ENCODE measurements at places on chromosomes 16 and 17.

- no peak for DNase-seq
These were observed 154.8 kb upstream of the WSCD1 start for GRCh38 chr17:5915337-5915736.

- DNase-seq: no peak
These were observed 459.3 kb downstream of the HS3ST3B1 start for GRCh38 chr17:14760212-14760611.

DNA sequence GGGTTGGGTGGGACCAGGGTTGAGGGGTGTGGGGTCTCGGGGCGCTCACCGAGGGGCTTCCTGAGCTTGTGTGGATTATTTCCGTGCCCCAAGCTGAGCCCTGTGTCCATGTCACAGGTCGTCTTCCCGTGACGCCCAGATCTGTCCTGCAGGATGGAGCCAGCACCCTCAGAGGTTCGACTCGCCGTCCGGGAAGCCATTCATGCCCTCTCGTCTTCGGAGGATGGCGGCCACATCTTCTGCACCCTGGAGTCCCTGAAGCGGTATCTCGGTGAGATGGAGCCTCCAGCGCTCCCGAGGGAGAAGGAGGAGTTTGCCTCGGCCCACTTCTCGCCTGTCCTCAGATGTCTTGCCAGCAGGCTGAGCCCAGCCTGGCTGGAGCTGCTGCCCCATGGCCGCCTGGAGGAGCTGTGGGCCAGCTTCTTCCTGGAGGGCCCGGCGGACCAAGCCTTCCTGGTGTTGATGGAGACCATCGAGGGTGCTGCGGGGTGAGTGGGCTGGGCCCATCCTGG lies 1.0 kb downstream of the TELO2 start:
- DNase-seq: peak; percentile 61

DNA sequence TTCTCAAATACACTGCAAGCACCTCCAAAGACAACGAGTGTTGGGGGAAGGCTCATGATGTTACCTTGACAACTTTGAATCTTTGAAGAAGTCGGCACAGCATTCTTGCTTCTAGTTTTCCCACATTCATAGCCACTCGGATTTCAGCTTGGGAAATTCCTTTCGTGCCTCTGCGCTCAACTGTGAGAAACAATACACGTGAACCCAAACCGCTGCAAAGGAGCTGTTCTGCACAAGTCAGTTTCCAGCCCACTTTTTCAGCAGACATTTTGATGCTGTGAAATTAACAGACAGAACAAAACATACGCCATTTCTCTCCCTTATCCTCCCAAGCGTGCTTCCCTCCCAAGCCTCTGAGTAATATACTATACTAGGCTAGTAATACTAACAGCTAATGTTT lies 41.2 kb downstream of the GTF3C1 start:
- DNase-seq: no peak

Measured in prostate gland (tissue), 2 donors.